HCT116 (cell line): ENCODE measurements at places on chromosomes 4 and X. TPM values are rescaled to one million over a fixed set of nuclear protein-coding genes. Genes with fewer than 3 reads are reported as not detected.

DNA sequence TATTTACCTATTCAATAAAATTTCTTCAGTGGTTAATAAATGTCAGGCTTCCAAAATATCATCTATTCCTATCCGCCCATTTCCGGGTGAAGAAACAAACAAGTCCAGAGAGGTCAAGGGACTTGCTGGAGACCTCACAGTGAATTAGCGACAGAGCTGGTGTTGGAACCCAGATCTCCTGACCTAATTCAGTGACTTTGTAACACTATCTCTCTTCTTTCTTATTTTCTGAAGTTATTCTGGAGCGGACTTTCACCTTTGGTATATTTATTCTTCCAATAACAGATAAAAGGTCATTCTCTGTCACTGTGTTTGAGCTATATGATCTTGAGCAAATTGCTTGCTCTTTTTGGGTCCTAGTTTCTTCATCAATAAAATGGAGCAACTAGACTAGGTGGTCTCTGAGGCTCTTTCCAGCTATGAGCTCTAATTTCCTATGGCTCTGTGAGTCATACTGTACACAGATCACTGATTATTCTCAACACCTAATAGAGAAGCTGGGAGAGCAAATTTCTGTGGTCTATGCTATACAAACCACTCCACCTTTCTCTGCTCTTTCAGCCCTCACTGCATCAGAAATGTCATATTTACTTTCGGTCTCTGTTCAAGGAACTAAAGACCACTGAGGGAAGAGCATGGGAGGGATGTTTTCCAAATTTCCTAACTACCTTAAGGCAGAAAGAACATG, 113.2 kb upstream of the IGSF1 start:
- H3K4me3 ChIP-seq, result no peak overlapping the region

DNA sequence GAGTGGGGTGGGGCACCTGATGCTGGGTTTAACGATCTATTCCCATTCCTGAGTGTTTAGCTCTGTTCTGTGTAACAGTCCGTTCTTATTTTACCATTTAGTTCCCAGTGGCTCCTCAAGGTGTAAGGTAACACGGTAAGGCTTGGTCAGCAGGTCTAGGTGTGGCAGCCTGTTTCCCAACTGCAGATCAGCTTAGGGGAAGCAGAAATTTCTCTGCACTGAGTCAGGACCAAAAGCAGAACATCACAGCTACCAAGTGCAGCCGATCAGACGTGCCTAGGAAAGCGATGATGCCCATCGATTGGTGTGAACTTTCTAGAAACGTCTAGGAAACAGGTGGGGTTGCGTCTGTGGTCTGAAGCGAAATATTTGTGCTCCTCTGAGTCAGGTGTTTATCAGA, 240.1 kb downstream of the STIM2 start:
- no peak overlapping the region for H3K4me3 ChIP-seq
- no peaks in the 10 kb centered on the region for H3K4me1 ChIP-seq
- 0 out of 2 replicates have a peak, but pooled peaks cover 14% of the 10 kb centered on the region for H3K27me3 ChIP-seq
- H3K36me3 ChIP-seq, result no peaks in the 10 kb centered on the region
- no peak for DNase-seq
- no peak overlapping the region for H3K27ac ChIP-seq

GRCh38 chr4:22473268-22473667, 42.6 kb downstream of the ADGRA3 start:
- peaks cover 4% of the 10 kb centered on the region; the same call in 1 of the 2 replicates for H3K36me3 ChIP-seq
- peaks cover 17% of the 10 kb centered on the region for H3K4me1 ChIP-seq
- no peaks in the 10 kb centered on the region for H3K27me3 ChIP-seq
- H3K27ac ChIP-seq, result no peak overlapping the region
- H3K4me3 ChIP-seq, result no peak overlapping the region

The HTT-AS gene
- not detected for total RNA-seq

The HOPX gene
- 0.42 TPM for total RNA-seq
